ENCODE measurements at places on chromosomes 4 and X. TPM values are rescaled to one million over a fixed set of nuclear protein-coding genes. Genes with fewer than 3 reads are reported as not detected.

DNA sequence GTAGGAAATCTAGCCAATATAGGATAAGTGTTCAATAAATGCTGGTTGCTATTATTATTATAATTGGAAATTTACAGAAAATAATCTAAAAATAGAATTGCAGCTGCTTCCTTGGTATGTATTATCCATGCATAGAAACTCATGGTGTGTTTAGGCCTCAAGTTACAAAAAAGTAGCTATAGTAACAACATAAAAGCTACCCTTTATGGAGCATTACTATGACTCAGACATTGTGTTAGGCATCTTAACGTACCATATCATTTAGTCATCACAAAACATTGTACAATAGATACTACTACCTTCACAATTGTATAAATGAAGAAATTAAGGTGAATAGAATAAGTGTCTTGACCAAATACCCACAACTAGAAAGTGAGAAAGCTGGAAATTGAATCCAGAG lies 126.9 kb upstream of the NRK start:
- peak; percentile 44 for DNase-seq

DNA sequence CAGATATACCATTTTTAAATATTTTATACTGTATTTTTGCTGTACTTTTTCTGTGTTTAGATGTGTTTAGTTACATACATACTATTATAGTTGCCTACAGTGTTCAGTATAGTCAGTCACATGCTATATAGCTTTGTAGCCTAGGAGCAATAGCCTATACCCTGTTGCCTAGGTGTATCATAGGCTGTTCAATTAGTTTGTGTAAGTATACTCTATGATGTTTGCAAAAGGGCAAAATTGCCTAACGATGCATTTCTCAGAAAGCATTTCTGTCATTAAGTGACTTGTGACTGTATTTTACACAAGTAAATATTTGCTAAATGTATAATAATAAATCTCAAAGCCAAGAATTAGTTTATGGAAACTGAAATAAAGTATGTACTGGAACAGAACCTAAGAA lies 9.5 kb downstream of the ETFDH start:
- DNase-seq: no peak

GRCh38 chrX:41733939-41734338 lies 10.0 kb downstream of the GPR82 start:
- no peak for DNase-seq

GRCh38 chrX:51336584-51336983 lies 4.0 kb downstream of the NUDT10 start:
- DNase-seq: peak; percentile 39

- peak; percentile 97 for DNase-seq
These were observed 175.8 kb downstream of the GC start for GRCh38 chr4:71607780-71608677.

DNA sequence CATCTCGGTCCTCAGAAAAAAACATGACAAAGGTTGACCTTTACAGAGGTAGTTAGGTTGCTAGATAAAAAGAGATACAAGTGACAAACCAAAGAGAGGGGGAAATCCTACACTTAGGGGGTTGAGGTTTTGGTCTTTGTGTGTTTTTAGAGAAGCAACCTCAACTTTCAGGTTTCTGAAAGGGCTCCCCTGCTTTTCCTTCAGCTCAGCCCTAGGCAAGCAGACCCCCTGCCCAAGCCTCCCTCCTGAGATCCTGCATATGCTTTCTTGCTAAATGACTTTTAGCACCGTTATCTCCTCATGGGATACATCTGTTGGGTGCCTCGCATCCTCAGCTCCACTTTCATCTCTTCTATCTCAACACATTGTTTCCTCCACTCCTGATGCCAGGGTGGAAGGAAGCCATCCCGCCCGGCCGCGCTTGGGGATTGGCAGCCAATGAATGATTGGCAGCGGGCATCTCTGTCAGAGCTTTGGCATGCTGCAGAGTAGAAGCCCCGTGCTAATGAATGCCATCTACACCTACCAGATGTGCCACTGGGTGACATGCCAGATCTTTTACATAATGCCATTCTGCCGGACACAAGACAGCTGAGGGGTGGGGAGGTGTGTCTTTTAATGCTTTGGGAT lies 15.0 kb upstream of the PRDM8 start:
- no peak for DNase-seq

DNA sequence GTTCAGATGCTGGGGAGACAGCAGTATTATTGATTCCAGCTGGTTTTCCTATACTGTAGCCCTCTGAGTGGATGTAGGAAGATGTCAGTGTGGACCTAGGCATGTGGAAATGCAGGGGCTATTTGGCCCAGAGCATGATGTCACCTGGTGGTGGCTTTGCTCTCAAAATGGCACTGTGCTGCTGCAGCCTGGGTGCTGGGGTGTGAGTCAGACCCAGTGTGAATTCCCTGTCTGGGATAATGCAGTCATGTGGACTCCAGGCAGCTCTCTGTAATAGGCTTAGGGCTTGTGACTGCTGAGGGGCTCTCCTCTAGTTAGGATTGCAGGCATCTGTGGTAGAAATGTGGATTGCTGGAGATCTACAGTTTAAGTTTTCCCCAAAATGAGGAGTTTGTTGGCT lies 70.7 kb downstream of the DCAF8L2 start:
- DNase-seq: no peak

- peak; percentile 53 for DNase-seq
These were observed 7.1 kb upstream of the ELF2 start for GRCh38 chr4:139184129-139184528.

- peak; percentile 55 for DNase-seq
These were observed 5.6 kb upstream of the TEC start for GRCh38 chr4:48275247-48275646.

DNA sequence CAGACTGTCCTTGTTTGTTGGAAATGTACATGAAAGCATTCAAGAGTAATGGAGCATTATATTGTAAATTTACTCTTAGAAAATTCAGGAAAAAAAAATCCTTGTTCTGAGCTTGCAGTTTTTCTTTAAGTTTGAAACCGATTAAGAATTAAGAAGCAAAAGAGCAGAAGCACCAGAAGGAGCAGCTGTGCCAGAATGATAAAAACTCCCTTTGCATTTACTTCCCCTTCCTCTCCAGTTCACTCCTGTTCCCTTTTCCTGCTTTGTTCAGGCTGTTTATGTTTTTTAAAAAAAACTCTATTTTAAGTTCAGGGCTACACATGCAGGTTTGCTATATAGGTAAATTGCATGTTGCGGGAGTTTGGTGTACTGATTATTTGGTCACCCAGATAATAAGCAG lies 90.3 kb downstream of the ATOH1 start:
- DNase-seq: no peak

DNA sequence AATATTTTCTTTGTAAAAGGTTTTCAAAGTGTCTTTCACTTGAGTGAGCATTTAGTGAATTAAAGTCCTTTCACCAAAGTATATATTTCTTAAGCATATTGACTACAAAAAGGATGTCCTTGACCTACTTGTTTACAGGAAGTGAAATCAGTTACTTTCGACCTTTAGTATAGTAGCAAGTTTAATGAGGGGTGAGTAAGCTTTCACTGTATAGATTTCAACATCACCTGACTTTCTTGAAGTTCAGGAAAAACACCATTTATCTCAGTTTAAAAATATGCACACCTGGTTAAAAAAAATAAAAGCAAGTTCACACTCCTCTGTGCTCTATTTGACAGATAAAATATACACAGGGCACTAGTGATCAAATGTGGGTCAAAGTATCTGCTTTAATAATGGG lies 88.1 kb downstream of the CCSER1 start:
- peak; percentile 39 for DNase-seq

DNA sequence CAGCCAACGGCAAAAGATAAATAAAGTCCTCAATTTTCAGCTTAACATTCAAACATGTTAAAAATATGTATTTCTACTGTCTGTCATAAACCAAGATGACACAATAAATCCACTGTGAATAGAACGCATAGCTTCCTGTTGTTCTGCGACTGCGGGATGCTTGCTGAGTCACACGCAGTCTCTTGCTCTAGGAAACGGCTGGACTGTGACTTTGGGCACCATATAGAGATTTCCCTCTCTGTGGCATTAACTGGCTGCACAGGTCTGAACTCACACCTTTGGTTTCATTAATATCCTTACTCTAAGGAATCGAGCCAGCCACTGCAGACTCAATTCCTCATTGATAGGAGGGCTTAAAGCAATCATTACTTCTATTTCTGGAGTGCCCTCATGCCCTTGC lies 8.4 kb downstream of the BEND4 start:
- DNase-seq: no peak

Gene DHX15
- 159 TPM for total RNA-seq

Gene WDR44
- total RNA-seq: 15.6 TPM

Gene SPACA5
- total RNA-seq: not detected

Gene CFAP47
- total RNA-seq: 1.6 TPM

Gene TCEAL4
- total RNA-seq: 30.2 TPM

All from renal cortical epithelial cell (primary cell).